ENCODE measurements at places on chromosomes 7 and 10.

- DNase-seq = no peak
These were observed 64.8 kb upstream of the LOXL4 start for GRCh38 chr10:98332623-98333269.

DNA sequence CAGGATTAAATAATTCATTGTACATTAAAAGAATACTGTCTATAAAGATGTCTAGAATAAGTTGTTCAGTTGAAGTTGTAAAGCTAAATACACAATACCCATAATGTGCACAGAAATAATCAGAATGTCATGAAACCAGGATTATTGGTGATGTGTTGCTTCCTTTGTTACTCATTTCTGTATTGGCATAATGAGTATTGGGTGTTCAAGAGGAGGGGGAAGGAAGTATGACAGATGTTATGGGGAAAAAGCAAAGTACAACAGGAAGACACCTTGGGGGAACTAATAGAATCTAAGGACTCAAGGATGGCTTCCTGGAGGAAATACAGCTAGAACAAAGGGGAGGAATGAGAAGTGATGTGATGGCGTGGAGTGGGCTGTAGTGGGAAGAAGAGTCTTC lies 15.0 kb downstream of the ANKRD1 start:
- no peak for DNase-seq

GRCh38 chr7:99036546-99037111 lies 107.3 kb downstream of the SMURF1 start:
- DNase-seq = no peak

GRCh38 chr10:29651767-29652166 lies 17.0 kb upstream of the SVIL start:
- no peak for DNase-seq

GRCh38 chr10:100723770-100724530 lies 21.4 kb upstream of the PAX2 start:
- no peak for DNase-seq
